Dorsolateral prefrontal cortex (tissue), 122 donors: ENCODE measurements at places on chromosomes 5 and 9.

GRCh38 chr5:168422431-168422830 lies 63.8 kb upstream of the RARS1 start:
- DNase-seq = no peak

- no peak for DNase-seq
Measured at GRCh38 chr5:142175461-142176142, 67.0 kb downstream of the NDFIP1 start.

GRCh38 chr9:19133549-19134345 lies 6.5 kb upstream of the PLIN2 start:
- no peak for DNase-seq

DNA sequence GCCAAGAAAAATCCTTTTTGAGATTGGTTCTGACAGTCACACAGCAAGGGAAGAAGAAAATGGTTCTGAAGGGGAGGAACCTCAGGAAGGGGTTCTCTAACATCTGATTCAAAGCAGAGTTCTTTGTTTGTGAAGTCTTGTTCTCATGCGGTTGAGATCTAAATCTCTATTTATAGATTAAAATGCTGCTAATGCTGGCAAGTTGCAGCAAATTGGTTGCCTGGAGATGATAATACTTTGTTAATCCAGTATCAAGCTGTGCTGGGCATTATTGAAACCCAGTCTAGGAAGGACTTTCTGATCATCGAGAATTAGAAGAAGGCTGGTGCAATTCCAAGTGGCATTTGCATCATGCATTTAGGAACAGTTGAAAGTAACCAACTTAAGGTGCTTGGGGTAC lies 34.0 kb upstream of the SLC28A3 start:
- no peak for DNase-seq

GRCh38 chr5:40601198-40601868 lies 78.4 kb upstream of the PTGER4 start:
- no peak for DNase-seq
